NCI-H774 (cell line): ENCODE measurements at places on chromosomes 3 and 15.

DNA sequence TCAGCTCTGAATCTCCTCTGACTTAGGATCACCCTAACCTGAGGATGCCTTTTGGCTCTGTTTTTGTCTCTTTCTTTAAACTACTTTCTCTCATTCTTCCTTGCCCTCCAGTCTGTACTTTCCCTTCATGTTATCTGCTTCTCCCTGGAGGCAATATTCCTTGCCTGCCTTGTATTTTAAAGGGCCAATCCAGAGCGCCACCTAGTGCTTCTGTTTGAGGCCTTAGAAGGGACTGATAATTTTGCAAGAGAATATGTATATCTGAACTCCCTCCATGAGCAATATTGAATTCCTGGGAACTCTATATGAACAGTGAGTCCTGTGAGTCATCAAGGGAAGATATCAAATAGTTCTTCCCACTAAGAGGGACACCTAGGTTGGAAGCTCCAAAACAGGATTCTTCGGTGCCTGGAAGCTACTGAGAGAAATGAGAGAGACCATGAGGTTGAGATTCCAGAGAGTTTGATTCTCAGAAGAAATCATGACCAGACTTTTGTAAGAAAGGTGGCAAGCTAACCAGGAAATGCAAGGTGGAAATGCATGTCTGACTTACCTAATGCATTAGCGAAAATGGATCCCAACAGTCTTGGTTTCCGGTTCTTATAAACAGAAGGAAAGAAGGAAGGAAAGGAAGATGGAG is 203.8 kb upstream of the CD96 start:
- peak; percentile 20 for DNase-seq

- no peak for DNase-seq
Measured at GRCh38 chr3:149496891-149497290, 22.4 kb downstream of the TM4SF4 start.

DNA sequence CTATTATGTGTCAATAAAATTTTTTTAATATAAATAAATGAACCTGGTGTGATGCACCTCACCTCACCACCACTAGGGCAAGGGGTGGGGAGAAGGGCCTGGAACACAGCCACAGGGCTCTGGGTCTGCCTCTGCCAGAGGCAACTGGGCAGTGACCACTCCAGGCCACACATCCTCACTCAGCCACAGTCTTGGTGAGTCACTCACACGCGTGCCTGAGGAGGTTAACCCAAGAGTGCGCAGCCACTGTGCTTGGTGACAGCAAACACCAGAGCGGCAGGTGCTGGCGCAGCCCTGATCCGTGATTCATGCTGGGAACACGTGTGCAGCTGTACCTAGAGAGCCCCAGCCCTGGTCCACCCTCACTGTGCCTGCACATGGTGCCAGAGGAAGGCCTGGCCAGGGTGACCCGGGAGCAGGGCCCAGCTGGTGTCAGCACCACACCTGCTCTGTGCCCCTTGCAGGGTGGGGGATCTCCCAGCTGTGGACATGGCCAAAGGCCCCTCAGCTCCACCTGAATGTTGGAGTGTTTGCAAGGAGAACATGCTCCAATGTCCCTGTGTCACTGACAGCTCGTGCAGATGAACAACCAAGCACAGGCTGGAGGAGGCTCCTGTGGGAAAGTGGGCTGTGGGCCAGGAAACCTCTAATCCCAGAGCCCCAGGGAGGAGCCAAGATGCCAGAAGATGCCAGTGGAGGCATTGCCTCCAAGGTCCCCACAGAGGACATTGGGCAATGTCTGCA is 2.1 kb downstream of the SLC41A3 start:
- DNase-seq = peak; percentile 44

GRCh38 chr15:51121118-51121517 is 26.4 kb upstream of the TNFAIP8L3 start:
- DNase-seq = no peak

DNA sequence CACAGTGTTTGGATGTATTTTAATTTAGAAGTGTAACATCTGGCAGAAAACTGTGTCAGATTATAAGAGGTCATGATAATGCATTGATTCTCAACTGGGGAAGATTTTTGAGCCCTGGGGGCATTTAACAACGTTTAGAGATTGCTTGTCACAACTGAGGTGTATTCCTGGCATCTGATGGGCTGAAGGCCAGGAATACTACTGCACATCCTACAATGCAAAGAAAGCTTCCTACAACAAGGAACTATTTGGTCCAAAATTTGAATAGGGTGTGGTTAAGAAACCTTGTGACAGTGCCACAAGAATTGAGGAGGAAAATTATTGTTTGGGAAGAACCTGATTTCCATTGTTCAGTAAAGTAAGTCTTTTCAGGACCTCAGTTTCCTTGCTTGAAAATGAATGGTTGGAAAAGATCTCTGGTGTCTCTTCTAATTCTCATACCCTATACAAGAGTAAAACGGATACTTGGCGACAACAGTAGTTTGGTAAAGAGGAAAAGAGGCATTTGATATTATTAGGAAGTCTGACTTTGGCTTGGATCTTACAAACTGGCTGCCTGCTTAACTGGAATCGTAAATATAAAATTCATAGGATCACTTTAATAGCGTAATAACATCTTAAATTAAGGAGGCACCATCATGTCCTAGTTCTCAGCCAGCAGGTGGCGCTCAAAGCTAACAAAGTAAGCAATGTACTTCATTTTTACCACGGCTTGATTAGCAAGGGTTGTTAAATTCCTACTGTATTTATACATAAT is 4.3 kb downstream of the DAZL start:
- peak; percentile 55 for DNase-seq

GRCh38 chr3:13666781-13667709 is 118.1 kb downstream of the FBLN2 start:
- no peak for DNase-seq

DNA sequence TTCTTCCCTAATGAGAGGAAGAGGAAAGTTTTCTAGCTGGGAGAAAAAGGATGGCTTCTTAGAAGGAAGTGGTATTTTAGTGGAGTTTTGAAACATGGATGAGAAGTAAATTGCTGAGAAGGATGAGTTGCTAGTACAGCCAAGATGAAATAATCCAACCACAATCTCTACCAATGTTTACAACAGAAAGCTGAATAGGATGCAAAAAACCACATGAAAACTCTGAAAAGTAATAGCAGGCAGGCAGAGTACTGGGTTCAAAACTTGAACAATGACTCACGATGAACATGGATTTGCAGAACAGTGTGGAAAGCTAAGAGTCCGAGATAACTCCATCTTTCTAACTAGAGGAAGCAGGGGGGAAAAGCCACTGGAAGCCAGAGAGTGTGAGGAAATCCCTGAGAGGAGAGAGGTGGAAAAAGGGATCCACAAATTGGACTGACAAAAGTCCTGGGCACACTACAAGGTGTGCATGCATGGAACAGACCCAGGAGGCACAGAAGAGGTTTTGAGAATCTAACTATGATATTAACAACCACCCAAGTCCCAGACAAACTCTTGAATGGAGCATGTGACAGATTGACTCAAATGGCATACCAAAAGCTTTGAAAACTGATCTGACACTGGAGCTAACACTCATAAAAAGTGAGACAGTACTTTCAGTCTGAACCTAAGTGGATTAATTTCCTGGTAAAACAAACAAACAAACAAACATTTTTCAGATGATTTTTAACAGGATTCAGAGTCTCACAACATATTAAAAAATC is 76.7 kb downstream of the ST6GAL1 start:
- no peak for DNase-seq

DNA sequence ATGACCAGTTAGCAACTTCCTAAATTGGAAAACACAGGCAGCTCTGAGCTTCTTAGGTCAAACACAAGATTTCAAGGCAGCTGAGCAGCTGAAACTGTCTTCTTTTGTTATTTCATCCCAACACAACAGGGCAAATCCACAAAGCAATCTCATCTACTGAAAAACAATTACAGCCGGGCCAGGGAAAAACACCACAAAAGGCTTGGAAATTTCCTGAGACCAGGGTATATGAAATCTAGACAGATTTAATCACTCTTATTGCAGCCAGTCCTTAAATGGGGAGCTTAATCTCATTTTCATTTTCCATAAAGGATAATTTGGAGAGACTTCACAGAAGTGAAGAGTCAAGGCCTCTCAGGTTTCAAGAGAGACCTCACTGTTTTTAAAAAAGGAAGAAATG is 181.8 kb downstream of the SSR3 start:
- no peak for DNase-seq

GRCh38 chr3:108125550-108126071 is 34.8 kb upstream of the CD47 start:
- peak; percentile 73 for DNase-seq

GRCh38 chr3:125068265-125068664 is 12.5 kb upstream of the HEG1 start:
- DNase-seq = no peak

GRCh38 chr3:168095611-168096209 is at the start of gene GOLIM4:
TSS of gene GOLIM4 (minus strand) at chr3:168095924. CDS start at chr3:168095285, 639 bp downstream.
- peak; percentile 98 for DNase-seq

DNA sequence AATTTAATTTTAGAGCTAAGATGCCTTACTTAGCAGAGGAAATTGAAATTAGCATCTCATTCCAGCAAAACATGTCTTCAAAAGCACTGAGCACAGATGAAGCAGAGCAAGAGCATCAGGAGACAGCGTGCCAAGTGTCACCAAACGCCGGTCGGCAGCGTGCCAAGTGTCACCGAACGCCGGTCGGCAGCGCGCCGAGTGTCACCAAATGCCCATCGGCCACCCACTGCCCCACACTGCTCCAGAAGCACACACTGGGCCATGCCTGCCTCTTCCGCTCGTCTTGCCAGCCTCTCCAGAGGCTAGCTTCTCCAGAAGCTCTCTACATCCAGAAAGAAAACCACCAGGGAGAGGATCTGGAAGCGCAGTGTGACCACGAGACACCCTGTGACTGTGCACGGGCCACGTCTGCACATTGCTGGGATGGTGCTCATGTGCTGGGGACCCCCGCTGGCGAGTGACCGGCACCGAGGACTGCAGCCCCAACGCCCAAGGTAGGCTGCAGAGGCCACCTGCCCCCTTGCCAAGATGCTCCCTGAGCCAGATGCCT is 37.8 kb downstream of the CYFIP1 start:
- DNase-seq = no peak

- no peak for DNase-seq
Measured at GRCh38 chr15:77557144-77557543, 75.6 kb downstream of the LINGO1 start.

- no peak for DNase-seq
Measured at GRCh38 chr3:71121429-71122167, 461.9 kb downstream of the FOXP1 start.

GRCh38 chr3:17775073-17775472 is 32.6 kb upstream of the TBC1D5 start:
- DNase-seq = no peak

DNA sequence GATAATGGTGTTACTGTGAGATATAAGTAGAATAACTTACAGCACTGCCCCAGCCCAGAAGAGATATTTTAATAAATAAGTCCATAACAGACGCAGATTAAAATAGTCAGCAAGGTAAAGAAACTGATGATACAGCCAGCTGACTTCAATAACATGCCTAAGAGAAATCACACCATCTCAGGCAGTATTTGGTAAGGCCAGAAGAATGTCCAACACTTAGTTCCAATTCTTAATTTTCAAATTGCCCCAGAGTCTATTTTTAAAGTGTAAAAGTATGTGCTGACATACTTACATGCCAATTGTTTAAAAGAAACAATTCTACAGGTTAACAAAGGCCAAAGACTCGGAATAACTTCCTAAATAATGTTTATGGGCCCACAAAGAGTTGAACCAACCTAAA is 1.6 kb downstream of the GNB4 start:
- no peak for DNase-seq

- DNase-seq = no peak
Measured at GRCh38 chr15:42465520-42466259, 25.3 kb downstream of the ZNF106 start.

DNA sequence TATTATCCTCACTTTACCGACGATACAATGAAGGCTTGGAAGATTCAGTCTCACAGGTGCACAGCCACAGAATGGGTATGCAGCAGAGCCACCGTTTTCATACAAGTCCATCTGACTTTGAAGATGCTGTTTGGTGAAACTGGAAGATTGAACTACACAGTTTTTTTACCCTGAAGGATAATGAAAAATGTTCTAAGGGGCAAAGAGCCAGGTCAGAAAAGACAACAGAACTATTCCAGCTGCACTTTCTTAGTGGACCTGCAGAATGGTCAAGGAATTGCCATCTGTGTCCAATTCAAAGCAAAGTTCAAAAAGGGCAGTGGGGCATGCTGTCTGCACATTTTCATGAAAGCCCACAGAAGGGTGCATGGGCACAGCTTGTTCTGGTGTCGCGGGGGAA is 127.6 kb upstream of the PDZRN3 start:
- DNase-seq = no peak

DNA sequence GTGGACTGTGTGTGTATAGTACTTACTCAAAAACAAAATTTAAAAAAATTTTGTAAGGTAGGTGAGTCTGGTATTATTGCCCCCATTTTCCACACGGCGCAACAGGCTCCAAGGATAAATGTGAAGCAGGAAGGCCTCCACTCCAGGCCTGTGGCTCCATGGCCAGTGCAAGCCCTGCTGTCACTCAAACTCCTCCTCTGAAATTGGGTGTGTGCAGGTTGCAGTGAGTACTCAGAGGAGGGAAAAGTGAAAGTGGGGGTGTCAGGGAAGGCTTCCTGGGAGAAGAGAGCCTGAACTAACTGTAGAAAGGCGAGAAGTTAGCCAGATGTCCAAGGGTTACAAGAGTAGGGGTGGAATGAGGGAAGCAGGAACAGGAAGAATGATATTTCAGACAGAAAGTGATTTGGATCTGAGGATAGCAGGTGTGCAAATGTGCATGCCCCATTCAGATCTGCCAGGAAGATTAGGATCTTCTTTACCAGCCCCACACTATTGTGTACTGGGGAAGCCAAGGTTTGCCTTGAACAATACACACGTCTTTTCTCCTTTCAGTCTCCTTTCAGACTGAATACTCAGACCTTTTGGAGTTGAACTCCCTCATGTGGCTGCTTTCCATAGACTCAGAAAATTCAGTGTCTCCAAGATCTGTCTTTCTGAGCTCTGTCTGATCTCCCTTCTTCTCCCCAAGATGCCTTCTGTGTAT is 48.7 kb upstream of the RYK start:
- DNase-seq = peak; percentile 4

- no peak for DNase-seq
Measured at GRCh38 chr3:97259263-97259662, 444.9 kb downstream of the EPHA6 start.
